ENCODE measurements at places on chromosomes 3 and 15. TPM values are rescaled to one million over a fixed set of nuclear protein-coding genes. Genes with fewer than 3 reads are reported as not detected.
A peak's percentile ranks its signal among the peaks of the same experiment; 100 is the strongest.

Gene RMDN3
- total RNA-seq = not detected

Gene NMNAT3
- 7.2 TPM for total RNA-seq

Gene KBTBD13
- not detected for total RNA-seq

Gene FEZF2
- total RNA-seq = not detected

DNA sequence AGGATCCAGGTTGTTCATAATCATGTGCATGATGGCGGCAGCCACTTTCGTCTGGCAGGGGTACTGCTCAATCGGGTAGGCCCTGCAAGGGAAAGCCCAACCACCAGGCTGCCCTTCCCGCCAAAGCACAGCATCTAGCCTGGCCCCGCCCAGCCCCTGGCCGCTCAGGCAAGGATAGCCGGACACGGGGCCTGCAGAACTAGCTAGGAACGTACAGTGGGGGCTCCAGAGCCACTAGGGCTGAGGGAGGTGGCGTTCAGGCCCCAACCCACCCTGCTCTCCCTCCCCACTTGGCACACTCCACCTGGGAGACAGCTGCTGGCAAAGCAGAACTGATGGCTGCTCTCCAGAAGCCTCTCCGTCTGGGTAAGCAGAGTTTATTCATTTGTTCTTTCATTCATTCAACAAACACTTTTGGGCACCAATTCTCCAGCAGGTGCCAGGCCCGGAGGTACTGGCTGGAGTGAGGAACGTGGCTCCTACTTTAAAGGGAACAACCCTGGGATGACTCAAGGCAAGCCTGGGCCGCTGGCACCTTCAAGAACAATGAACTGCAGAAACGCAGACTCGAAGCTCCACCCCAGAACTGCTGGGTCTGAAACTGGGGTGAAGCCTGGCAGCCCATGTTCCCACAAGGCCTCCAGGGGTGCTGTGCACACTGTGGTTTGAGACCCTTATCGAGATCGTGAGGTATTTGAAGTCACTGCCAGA lies 7.8 kb downstream of the UROC1 start:
- no peak for DNase-seq

DNA sequence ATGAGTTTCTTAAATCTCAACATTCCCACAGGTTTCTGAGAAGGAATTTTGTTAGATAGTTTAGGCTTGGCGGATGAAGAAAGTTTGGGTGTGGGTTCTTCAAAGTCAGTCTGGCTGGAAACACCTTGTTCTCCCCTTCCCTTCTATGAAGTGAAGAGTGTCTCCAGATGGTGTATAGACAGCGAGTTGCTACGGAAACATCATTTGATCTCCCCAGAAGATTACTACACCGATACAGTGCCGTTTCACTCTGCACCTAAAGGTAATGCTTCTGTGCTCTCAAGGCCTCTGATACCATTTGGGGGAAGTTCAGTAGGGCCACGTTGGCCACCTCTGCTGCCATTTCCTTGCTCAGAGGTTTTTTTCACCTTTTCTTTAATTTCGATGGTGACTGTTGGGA lies 20.6 kb downstream of the DLEC1 start:
- no peak for DNase-seq

DNA sequence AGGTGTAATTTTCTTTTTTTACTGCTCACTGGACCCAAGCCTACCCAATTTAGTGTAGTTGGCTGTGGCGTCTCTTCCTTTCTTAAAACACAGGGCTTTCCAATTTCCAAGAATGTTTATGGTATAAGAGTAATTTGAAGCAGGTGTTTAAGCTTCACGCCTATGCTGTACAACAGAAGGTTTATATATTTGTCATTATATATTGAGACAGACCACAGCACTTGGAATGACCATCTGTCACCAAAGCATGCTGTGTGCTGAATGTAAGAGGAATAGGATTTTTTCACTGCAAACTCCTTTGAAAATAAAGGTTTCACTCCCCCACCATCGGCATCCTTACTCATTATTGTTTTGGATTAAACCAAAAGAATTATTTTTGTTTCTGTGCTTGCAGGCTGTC lies 325.7 kb downstream of the OTOL1 start:
- DNase-seq = peak; percentile 1

GRCh38 chr3:20235796-20236195 lies 49.8 kb upstream of the SGO1 start:
- no peak for DNase-seq

GRCh38 chr15:78454992-78455391 lies 17.0 kb downstream of the IREB2 start:
- DNase-seq = no peak

- peak; percentile 40 for DNase-seq
Measured at GRCh38 chr15:41494922-41495735, 1.5 kb downstream of the ITPKA start.

DNA sequence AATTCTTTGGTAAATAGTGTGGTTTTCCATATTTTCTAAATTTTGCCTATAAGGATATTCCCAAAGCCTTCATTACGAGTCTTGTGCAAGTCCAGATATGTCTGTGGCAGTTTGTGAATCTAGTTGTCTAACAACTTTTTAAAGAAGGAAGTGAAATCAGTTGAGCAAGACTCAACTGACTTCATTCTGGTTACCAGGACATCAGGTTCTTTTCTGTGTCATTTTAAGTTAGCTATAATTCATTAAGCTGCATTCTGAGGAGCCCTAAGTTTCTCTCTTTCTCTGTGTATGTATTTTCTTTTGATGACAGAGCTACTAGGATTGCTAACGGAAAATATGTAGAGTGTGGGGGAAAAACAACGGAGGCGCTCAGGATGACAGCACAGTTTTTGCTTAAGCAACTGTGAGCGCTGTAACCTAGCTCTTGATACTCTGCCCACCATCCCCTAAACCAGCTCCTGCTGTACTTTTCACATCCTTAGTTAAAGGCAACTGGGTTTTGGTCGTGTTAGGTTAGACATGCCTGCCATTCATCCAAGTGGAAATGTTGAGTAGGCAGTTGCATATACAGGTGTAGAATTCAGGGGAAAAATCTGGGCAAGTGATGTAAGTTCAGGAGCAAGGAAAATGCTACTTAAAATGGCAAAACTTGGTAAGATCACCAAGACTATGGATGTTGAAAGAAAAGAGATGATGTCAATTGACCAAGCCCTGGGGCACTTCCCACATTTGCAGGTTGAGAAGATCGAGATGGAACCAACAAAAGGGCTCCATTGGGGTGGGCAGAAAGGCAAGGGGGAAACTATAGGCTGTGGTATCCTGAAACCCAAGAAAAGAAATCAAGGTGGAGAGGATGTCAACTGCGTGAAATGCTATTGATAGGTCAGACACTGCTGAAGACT lies 9.2 kb downstream of the MFSD1 start:
- DNase-seq = no peak

DNA sequence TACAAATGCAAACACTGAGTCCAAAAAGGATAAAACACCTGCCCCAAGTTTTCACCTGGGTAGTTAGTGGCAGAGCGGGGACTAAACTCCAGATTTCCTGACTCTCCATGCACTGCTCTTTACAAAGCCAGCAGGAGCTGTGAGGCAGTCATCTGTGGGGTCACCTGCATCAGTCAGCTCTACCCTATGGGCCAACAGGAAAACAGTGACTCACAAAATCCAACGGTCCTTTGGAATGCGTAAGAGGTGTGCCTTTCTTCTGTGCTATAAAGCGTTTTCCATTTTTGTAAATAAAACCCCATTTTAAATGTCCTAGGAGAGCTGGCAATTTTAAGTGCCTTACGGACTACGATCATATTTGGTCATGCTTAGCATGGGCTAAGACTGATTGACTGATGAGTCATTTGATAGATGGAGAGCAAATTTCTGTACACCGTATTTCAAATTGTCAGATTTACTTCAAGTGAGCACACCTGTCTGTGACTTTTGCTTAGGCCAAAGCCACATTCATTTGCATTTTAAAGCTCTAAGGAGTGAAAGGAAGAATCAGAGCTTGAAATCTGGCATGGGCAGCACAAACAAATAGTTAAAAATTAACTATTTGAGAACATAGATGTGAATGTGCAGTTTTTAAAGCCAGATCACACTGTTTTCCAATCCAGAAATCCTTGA lies 4.4 kb upstream of the COL8A1 start:
- no peak for DNase-seq

- no peak for DNase-seq
Measured at GRCh38 chr3:86029590-86029989, 961.4 kb downstream of the VGLL3 start.

- peak; percentile 59 for DNase-seq
Measured at GRCh38 chr15:99711625-99712024, 21.6 kb downstream of the LYSMD4 start.

DNA sequence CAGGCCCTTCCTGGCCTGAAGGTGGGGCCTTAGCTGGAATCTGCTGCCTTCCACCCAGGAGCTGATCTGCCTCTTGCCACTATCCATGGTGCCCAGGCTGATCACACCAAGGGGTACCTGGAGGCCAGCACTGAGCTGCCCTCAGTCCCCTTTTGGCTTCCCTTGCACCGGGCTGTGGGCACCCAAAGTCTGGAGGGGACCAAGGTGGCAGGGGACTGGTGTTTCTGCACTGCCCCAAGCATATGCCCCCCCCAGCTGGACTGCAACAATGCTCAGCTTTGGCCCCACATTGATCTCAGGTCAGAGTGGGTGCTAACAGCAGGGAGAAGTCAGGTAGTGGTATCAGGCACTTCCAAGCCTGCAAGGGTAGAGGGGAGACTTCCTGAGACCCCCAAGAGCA lies 902.6 kb upstream of the EPHA6 start:
- DNase-seq = no peak

DNA sequence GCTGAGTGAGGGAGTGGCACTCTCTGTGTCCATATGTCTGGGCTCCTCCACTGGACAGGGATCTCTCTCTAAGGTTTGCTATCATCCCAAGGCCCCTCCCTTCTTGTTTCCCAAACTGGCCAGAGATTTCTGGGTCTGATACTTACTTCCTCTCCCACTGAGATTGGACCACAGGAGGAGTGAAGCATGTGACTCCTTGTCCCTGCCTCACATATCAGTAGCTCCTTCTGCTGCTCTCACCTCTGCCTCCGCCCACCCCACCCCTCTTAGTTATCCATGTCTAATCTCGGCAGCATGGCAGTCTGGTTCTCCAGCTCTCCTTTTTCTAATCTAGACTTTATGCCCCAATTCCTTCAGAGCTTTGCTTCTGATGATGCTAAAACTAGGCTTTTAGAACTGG lies 223.1 kb downstream of the RPLP1 start:
- no peak for DNase-seq

GRCh38 chr3:16522834-16523233 lies 9.3 kb upstream of the RFTN1 start:
- DNase-seq = no peak

DNA sequence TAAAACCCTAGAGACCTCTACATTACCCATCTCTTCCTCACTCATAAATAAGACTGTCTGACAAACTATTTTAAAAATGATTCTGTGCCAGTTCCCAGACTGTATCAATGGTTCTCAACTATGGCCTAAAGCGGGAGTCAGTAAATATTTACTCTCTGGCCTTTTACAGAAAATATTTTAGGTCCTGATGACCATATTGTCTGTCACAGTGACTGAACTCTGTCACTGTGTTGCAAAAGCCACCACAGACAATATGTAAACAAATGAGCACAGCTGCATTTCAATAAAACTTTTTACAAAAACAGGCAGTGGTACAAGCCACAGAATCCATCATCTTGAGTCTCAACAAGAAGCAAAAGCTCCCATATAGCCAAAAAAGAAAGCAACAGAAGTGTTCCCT lies 45.4 kb downstream of the PLOD2 start:
- DNase-seq = no peak

- DNase-seq = no peak
Measured at GRCh38 chr3:143427631-143428030, 308.1 kb downstream of the CHST2 start.

DNA sequence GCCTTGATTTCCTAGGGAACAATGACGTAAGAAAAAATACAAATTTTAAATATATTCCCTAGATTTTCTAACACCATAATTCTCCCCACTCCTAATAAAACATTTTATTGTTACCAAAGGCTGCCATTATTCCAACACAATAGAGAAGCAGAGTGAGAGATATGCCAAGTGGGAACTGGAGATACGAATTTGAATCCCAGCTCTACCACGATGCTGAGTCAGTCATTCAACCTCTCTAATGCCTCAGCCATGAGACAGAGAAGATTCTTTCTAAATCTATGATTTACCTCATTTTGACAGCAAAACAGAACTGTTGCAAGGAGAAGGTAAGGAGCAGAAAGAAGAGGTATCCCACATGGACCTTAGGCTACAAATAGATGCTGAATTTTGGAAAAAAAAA lies 112.5 kb downstream of the IGF2BP2 start:
- no peak for DNase-seq

DNA sequence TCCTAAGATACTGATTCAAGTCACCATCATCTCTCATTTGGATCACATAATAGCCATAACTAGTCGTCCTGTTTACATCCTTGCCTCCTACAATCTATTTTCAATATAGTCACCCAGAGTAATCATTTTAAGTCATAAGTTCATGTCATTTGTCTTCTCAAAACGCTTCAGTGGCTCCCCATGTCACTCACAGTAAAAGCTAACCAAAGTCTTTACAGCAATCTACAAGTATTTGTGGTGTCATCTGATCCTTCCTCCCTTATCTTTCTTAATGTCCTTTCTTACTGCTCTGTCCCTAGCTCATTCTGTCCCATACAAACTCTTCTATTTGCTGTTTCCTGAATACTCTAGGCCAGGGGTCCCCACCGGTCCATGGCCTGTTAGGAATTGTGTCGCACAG lies 28.8 kb downstream of the GBE1 start:
- DNase-seq = no peak

- no peak for DNase-seq
Measured at GRCh38 chr15:90968434-90968833, 13.8 kb downstream of the RCCD1 start.

DNA sequence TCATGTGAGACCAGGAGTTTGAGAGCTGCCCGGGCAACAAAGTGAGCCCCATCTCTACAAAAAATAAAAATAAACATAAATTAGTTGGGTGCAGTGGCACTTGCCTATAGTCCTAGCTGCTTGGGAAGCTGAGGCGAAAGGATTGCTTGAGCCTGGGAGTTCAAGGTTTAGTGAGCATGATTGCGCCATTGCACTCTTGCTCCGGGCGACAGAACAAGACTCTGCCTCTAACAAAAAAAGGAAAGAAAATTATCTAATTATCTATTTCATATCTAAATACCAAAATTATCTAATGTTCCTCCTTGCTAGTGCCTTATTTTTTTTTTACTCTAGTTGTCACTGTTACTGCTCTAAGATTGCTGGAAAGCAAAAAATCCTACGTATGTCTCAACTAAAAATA lies 16.7 kb upstream of the PAK6 start:
- DNase-seq = no peak

GRCh38 chr15:49235446-49236124 lies 65.5 kb downstream of the GALK2 start:
- no peak for DNase-seq

GRCh38 chr3:196378146-196378841 lies 40.1 kb upstream of the TM4SF19 start:
- no peak for DNase-seq

DNA sequence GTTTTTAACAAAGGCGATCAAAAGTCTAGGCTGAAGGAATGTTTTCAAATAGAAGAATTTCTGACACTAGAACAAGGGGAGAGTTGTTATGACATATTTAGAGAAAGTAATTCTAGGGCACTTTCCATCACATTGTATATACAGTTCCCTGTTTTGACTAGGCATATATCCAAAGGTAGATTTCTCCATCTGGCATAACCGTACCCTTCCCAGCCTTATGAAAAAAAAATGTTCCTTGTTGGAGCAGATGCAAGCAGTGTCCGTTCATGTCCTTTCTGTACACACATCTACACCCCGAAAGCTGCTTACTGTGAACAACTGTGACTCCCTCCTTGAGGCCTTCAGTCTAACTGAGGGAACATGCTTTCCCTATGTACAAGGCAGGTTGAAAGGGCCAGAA lies 271.7 kb upstream of the GBE1 start:
- DNase-seq = no peak

GRCh38 chr3:21229426-21230135 lies 521.4 kb downstream of the ZNF385D start:
- no peak for DNase-seq

- DNase-seq = no peak
Measured at GRCh38 chr3:196969134-196969659, 564 bp upstream of the PIGZ start.

Data from stomach (tissue), 19 donors.